ENCODE measurements at places on chromosomes 1 and 21. TPM values are rescaled to one million over a fixed set of nuclear protein-coding genes. Genes with fewer than 3 reads are reported as not detected.

GRCh38 chr1:32684167-32684811 is 18.3 kb downstream of the SYNC start:
- no peak for DNase-seq

DNA sequence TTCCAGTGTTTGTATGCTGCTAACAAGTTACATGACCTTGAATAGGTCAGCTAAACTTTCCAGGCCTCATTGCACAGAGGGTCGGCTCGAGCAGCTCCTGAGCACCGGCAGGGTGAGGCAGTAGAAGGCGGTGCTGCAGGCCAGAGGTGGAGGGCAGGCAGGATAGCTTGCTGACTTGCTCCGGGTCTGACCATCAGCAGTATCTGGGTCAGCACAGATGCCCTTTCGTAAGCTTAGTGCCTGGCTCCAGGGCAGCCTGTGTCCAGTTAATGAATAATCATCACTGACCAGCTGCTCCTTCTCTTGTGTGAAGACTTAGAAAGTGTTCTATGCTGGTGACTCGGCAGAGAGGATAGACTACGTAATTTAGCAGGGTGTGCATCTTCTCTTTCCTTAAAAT is 6.9 kb downstream of the MAPKAPK2 start:
- DNase-seq = no peak

CAMK2N1 gene
- 8.2 TPM for total RNA-seq

DNA sequence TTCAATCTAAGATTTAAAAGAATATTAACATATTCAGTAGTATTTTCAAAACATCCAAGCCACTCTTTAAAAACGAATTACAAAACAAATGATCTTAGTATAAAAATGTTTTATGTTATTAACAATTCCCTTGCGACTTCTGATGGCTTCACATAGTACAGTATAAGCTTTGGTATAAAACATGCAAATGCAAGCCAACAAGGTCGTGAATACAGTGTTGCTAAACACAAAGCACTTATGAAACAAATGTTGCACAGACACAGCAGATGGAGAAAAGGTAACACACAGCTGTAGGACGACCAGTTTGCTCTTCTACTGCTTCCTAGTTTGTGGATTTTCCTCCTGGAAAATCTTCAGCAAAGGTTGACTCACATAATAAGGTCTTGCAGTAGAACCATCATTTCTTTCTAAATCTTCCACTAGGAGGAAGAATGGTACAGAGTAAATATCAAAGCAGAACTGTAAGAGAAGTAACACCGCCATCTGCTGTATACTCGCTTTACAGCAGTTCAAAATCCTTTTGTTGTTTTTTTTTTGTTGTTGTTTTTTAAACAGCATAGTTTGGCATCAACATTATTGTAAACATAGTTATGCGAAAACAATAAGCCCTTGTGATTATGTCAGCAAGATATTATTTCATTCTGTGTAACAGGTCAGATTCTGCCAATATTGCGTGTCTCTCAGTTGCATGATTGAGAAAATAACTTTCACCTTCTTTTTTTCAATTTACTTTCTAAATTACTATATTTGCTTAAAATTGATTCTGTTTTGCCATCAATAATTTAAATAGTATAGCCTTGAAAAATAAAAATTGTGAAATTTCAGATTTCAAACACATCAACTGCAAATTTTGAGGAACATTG is 69.5 kb downstream of the LHX8 start:
- DNase-seq = no peak

DNA sequence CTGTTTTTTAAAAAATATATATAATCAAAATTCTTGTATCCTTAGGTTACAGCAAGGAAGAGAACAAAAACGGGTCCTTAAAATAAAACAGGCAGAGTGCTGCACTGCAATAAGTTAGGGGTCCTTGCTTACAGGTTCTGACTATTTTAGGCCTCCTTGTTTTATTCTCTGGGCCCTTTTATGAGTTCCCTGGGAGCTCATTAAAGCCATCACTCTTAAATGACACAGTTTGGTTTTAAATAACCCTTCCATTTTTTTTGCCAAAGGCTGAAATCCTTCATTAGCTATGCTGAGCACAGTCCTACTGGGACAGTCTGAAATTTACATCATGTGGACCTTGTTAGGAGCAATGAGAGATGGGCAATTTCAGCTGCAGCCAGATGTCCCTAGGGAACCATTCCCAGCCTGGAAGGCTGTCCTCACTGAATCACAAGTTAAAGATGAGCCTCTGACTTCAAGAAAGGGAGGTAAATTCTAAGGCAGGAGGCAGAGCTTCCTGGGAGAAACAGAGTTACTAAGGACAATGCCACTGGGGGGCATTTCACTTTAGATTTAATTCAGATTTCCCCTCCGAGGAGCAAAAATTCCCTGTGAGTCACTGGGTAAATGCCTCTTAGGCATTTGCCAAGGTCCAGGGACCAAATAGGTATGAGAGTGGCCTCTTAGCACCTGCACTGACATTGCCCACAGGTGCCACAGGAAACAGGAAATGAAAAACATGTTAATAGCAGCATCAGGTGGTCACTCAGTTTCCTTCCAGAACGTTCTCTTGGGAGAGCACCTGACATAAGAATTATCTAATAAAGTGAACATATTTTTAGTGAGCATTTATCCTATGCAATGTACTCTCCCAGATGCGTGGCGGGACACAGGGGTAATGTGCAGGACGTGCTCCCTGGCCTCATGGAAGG is 3.8 kb upstream of the MUL1 start:
- no peak for DNase-seq
